ENCODE measurements at places on chromosomes 7 and 10.

DNA sequence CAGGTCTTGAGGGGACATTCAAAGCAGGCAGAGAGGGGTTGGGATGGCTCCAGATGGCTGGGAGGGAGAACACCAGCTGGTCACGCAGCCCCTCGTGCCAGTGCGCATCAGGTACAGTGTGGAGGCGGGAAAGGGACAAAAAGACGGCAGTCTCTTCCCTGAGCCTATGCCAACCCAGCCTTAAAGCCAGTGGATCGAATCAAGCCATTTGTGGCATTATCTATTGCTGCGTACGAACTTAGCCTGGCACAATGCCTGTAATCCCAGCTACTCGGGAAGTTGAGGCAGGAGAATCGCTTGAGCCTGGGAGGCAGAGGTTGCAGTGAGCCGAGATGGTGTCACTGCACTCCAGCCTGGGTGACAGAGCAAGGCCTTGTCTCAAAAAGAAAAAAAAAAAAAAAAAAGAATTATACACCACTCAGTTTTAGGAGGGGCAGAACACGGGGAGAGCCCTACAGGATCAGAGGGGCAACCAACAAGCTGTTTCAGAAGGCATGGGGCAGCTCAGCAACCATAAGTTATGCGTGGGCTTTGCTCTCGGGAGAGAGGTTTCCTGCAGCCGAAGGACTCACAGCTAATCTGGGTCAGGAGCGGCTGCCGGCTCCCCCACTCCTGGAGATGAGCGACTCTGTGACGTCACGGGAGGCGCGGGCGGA is 356 bp upstream of the NDUFB2 start:
- peak; percentile 90 for DNase-seq

DNA sequence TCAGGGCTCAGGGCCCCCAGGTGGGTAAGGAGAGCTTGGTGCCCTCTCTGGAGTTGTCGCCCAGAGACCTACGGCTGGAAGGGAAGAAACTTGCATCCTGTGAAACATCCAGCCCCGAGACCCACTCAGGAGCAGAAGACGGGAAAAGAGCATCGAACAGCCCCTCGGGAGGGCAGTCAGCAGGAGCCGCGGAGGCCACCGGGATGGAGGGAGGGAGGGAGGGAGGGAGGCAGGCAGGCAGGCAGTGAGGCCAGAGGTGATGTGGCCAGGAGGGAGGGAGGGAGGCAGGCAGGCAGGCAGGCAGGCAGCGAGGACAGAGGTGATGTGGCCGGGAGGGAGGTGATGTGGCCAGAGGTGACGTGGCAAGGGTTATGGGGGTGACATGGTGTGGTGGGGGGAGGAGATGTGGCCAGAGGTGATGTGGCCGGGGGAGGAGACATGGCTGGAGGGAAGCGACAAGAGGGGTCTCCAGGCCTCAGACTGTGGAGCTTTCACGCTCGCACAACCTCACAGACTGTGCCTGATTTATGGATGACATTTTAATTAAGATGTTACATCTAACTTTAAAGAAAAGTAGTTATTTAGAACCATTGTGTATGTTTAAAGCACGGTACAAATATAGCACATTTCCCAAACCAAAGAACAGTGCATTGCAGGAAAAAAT is 141.1 kb downstream of the DIP2C start:
- no peak for DNase-seq

DNA sequence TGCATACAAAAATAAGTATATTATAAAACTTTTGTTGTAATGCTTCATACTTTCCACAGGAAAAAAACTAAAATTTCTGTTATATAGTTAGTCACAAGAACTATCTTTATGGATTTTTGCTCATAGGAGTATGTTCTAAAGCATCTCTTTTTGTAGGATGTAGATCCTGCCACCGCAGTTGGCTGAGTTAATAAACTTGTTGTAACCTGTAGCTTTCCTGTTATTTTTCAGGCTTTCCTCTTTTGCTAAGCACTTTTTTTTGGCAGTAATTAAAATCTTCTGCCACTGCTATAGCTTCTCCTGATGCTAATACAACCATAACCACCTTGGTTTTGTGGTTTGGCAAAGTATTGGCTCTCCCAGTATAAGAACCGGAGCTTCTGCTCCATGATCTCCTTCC is 60.3 kb downstream of the WNT2 start:
- no peak for DNase-seq

DNA sequence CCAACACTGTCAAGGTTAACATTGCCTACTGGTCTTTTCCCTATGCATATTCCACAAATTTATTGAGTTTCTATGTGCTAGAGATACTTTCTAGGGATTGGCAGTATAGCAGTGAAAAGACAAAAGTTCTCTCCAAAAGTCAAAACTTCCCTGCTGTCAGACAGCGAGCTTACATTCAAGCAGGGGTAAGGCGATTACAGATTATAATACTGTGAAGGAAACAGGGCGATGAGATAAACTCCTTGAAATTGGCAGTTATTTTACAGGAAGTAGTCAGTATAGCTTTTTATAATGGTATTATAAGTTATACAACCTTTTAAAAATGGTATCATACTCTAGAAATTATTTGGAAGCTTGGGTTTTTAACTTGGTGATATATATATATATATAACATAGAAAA is 9.9 kb downstream of the VPS50 start:
- no peak for DNase-seq

- no peak for DNase-seq
Measured at GRCh38 chr7:197413-198335, 5.3 kb downstream of the FAM20C start.

DNA sequence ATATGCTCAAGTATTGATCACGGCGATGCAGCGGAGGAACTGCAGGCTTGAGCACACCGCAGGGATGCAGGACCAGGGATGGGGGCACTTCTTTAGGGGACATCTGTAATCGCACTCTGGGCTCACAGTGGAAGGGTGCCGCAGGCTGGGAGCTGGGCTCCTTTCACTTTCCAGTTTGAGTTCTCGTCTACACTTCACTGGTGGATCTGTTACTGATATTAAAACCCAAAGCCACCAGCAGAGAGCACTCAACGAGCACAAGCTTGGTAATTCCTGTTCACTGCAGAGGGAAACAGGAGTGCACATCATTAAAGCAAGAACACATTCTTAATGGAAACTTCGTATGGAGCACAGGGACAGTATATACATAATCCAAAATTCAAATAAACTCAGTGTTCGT is 91.3 kb downstream of the PARD3 start:
- DNase-seq, result no peak

- DNase-seq, result peak; percentile 41
Measured at GRCh38 chr10:96719850-96720421, 378 bp downstream of the PIK3AP1 start.

DNA sequence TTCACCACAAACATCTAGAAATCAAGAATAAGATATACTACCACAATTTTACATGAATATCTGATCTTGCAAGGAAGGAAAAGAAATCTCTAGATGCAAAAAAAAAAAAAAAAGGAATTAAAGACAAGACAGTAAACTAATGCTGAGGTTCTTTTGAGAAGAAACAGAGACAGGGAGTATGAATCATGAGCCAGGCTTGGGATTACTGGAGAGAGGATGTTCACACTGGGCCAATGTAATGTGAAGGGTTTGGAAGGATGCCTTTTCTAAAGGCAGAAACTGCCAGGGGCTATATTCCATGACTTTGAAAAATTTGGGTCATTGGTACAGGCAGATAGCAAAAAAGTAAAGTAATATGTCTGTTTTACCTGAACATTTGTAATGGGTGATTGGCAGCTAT is 573.0 kb upstream of the IGFBP3 start:
- no peak for DNase-seq

- DNase-seq, result no peak
Measured at GRCh38 chr10:93422118-93422517, 60.0 kb downstream of the MYOF start.
